ENCODE measurements at places on chromosomes 6 and 20.

DNA sequence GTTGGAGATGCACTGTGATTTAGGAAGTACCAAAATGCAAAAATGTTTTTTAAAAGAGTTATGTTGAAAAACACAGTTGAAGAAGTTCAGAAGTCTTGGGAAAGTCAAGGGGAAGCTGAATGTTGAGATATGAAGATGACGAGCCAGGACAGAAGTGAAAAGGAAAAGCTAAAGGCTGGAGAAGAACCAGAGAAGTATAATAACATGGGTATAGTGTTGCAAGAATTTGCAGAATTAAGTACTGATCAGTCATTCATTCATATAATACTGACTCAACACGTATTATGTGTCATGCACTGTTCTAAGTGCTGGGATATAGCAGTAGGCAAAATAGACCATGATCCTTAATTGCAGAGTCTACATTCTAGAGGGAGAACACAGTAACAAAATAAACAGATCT lies 432.8 kb downstream of the CDC5L start:
- no peak for DNase-seq

DNA sequence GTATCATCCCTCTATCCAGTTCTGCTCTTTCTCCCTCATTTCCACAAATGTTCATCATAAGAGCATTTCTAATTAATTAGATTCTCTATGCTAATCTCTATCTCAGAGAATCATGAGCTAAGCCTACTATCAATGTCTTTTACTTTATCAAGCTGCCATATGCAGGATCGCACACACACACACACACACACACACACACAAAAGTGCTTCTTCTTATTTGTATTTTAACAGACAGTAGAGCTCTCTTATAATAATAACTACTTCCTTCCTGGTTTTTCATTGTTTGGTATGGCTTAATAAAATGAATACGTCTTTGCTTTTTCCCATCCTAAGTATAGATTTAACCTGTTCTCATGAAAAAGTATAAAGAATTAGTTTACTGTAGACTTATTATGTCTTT lies 170.2 kb downstream of the HAO1 start:
- no peak for DNase-seq

GRCh38 chr6:13338038-13338437 lies 9.7 kb upstream of the TBC1D7 start:
- DNase-seq, result no peak

- DNase-seq, result no peak
Observed at GRCh38 chr6:43972179-43972912, 154.9 kb downstream of the MRPL14 start.

GRCh38 chr6:99364026-99364425 lies 14.6 kb upstream of the FAXC start:
- no peak for DNase-seq

DNA sequence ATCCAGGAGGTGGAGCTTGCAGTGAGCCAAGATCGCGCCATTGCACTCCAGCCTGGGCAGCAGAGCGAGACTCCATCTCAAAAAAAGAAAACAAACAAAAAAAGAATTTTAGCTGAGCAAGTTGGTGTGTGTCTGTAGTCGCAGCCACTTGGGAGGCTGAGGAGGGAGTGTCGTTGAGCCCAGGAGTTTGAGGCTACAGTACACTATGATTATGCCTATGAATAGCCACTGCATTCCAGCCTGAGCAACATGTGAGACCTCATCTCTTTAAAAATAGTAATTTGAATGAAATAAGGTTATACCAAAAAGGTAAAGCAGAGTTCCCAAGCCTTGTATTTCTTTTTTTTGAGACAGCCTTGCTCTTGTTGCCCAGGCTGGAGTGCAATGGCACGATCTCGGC lies 19.8 kb downstream of the MTRES1 start:
- no peak for DNase-seq

DNA sequence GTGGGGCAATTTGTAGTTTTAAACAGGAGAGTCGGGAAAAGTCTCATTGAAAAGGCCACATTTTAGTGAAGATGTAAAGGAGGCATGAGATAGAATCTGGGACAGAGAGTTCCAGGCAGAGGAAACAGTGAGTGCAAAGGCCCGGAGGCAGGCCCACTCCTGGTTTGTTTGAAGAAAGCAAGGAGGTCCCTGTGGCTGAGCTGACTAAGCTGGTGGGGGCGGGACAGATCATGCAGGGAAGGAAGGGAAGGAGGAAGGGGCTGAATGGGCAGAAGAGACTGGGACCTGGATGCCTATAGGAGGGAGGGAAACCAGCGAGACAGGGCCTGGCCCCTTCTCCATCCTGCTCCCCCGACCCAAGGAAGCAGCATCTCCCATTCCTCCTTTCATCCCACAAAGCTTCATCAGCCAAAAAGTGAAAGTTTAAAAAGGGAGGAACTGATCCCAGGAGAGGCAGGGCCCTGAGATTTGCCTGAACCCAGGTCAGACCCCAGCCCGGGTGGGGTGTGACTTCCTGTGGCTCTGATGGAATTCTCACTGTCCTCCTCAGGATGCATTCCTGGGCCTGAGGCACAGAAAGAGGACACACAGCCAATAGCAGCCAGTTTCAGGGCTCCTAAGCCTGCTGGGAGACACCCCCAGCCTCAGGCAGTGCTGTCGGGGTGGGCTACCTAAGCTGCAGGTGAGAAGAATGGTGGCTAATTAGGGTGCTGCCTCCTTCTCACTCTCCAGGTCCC lies 54.2 kb upstream of the SIRPA start:
- DNase-seq, result no peak

- no peak for DNase-seq
Observed at GRCh38 chr6:2899596-2899995, 3.5 kb downstream of the SERPINB9 start.

DNA sequence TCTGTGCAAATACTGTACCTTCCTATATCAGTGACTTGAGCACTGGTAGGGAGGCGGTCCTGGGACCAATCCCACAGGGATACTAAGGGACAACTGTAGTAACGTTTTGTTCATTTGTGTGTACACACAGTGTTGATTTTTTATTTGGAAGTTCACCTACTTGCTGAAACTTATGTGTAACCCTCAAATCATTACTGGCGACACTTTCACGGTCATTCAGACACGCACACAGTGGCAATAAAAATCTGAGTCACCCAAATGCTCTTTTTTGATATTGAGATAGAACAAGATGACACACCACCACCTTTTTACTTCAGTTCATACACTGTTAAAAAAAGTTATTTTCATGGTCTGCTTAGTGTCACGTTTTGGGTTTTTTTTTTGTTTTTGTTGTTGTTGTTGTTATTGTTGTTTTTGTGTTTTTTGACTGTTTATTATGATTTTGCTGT lies 79.8 kb downstream of the QKI start:
- no peak for DNase-seq

DNA sequence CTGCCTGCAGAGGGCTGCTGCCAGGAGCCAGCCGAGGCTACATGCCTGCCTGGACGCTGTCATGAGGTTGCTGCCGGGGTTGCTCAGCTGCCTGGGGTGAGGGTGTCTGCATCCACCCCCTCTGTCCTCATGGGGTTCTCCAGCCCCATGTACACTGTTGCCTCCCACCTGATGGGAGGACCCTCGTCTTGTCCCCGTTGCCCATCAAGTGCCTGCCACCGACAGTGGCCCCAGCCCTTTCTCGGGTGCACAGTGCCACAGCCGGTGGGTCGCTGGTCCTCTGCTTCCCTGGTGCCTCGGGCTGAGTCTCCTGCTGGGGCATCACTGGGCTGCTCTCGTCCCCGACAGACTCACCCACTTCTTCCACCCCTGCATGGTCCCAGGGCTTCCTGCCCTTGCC lies 313.7 kb downstream of the CDH4 start:
- no peak for DNase-seq

GRCh38 chr20:32780749-32781655 lies 18.8 kb downstream of the DNMT3B start:
- no peak for DNase-seq

GRCh38 chr20:39468703-39469102 lies 506.6 kb downstream of the DHX35 start:
- DNase-seq, result peak; percentile 23

DNA sequence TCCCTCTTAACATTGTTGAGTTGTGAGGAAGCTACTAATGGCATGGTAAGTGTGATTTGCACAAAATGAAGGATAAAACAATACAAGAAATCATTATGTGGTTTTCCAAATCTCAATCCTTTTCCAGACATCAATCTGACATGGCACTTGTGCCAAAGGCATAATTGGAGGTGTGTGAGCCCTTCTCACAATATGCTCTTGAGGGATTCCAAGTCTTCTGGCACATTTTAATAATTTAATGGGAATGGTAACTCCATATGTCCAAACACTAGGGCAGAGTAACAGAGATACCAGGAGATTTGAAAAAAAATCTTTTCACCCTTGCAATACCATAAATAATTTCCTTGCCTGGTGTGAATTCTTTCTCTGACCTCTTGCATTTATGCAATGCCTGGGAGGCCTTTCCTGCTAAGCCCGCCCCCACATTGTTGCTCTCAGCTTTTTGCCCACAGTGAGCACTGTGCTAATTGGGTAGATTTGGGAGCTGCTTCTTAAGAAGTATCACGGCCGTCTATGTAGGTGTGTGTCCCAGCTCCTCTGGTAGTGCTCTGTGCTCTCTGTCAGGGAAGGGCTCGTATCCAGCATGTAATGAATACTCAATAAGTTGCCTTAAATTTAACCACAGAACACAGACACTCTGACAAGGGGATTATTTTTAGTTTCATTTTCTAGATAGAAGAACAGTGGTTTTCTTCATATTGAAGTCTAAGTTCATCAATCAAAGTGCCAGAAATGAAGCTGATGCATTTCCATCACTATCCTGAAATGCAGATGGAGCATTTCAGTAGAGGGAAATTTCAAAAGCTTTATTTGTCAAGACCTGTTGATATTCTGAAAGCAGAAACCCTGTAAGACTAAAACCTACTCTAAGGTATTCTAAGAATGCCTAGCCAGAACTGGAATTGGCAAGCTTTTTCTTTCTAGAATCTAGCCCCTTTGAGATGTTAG lies 54.4 kb upstream of the CEP85L start:
- peak; percentile 34 for DNase-seq

GRCh38 chr6:119871520-119871919 lies 522.0 kb upstream of the MAN1A1 start:
- DNase-seq, result no peak

- no peak for DNase-seq
Observed at GRCh38 chr20:62339647-62340062, 27.5 kb downstream of the LAMA5 start.

DNA sequence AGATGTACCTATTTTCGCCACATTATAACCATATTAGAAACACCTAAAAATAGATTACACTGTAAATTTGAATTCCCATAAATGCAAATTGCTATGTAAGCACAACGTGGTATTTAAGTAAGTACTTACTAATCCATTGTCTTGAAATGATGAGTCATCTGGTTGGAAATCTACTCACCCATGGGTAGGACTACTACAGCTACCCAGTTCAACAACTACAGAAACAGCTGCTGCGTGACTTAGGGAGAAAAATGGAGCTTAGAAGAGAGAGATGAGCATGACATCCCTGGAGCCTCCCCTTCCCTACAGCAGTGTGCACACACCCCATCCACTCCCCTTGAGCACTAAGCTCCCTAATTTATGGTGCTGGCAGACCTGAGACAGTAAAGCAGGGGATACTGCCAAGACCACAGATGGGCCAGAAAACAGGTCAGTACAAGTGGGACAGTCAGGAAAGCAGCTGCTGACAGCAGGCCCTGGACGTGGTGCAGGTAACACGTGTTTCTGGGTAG lies 26.9 kb downstream of the RRAGD start:
- no peak for DNase-seq

DNA sequence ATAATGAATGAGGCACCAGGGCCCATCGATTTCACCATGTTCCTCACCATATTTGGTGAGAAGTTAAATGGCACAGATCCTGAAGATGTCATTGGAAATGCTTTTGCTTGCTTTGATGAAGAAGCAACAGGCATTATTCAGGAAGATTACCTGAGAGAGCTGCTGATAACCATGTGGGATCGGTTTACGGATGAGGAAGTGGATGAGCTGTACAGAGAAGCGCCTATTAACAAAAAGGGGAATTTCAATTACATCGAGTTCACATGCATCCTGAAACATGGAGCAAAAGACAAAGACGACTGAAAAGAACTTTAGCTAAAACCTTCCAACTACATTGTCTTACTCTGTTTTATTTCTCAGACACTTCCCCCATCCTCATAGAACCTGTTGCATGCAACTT lies 21.6 kb upstream of the ZBTB22 start:
- no peak for DNase-seq

DNA sequence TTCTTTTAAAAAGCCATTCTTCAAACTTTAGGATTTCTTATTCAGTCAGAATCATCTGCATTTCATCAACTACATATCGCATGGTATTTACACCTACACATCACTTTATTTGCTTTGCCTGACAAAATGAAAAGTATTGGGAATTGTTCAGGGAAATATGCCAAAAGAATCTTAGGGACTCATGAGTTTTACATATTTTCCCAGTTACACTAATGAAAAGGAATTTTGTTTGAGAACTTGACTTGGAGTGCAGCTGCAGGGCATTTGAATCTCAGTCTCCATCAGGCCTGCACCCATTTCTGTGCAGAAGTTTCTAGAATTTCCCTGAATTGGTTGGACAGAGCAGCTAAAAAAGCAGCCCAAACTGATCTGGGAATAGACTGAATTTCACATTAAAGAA lies 65.3 kb downstream of the MTHFD1L start:
- DNase-seq, result no peak

- DNase-seq, result no peak
Observed at GRCh38 chr6:153484056-153484455, 353.0 kb upstream of the RGS17 start.

DNA sequence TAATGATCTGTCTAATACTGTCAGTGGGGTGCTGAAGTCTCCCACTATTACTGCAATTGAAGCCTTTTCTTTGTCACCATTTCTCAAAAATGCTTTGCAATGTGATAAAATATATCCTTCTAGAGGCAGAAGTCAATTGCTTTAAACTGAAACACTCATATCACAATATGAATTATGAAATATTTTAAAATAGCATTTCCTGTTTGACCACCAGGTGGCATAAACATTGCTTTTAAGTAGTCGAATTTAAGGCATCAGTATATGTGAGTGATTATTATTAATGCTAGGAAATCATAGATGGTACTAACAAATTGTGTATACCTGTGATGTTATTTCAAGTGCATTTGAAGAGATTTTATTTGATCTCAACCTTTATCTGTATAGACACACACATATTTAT lies 87.5 kb downstream of the MEI4 start:
- peak; percentile 35 for DNase-seq

DNA sequence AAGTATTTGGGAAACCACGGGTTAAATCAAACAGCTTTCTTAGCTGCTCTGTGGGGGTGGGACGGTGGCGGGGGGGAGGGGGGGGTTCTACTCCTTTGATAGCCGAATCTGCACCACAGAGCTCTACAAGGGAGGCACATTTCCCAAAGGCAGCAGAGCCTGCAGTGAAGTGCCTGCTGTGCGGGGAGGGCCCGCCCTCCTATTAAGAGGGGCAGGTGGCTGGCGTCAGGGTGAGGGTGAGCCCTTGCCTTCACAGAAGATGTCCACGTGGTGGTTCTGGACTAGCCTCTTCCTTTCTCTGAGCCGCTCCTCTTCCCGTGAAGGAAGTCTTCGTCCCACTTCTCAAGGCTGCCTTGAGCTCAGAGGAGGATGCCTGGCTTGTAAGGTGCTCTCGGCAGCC lies 174.9 kb upstream of the THBS2 start:
- DNase-seq, result no peak

Data from SK-MEL-5 (cell line).